ENCODE measurements at places on chromosomes 5 and 9. TPM values are rescaled to one million over a fixed set of nuclear protein-coding genes. Genes with fewer than 3 reads are reported as not detected.

The ARL14EPL gene
- not detected for total RNA-seq

The SPATA31E1 gene
- total RNA-seq, result not detected

The SYNPO gene
- 25.8 TPM for total RNA-seq

The CCDC187 gene
- total RNA-seq, result 0.14 TPM

The PFN3 gene
- not detected for total RNA-seq

The FRRS1L gene
- 0.97 TPM for total RNA-seq

The LCN10 gene
- 0.18 TPM for total RNA-seq

The TMEM215 gene
- total RNA-seq, result not detected

The SAXO1 gene
- total RNA-seq, result 0.08 TPM

GRCh38 chr9:23492126-23493002, 333.7 kb downstream of the ELAVL2 start:
- DNase-seq, result no peak

DNA sequence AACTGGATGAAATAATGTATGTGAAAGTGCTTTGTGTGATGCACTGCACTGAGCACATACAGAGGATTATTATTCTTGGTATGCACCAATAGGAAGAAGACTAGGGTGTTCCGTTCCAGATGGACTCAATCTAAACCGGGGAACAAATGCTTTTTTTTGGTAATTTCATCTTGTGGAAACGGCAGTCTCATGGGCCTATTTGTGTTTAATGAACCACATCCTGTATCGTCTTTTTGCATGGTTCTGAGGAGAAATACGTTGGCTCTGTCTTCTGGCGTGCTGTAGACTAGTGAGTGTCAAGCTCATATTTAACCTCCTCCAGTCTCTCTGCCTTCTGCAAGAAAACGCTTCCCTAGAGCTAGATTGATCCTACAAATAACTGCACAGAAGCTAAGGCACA, 30.0 kb downstream of the TRIM32 start:
- no peak for DNase-seq

- DNase-seq, result no peak
Observed at GRCh38 chr5:40988746-40989510, 79.6 kb downstream of the C7 start.

DNA sequence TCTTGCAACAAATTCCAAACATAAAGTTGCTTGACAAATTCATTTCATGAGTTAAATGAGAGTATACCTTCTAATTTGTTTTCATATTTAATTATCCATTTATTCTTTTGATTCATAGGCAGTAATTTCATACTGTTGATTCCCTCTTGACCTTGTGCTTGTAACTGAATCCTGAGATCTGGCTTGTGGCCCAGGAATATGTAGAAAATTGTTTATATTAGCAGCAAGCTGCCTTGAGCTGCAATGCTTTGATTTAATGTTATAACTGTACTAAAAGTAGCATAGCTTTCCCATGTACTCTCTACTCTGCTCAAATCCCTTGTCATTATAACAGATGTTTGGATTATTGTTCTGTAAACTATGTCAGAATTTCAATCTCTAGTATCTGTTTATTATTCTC, 780.7 kb downstream of the NR2F1-AS1 start:
- DNase-seq, result no peak

- no peak for DNase-seq
Observed at GRCh38 chr5:131774652-131775367, 22.0 kb downstream of the FNIP1 start.

DNA sequence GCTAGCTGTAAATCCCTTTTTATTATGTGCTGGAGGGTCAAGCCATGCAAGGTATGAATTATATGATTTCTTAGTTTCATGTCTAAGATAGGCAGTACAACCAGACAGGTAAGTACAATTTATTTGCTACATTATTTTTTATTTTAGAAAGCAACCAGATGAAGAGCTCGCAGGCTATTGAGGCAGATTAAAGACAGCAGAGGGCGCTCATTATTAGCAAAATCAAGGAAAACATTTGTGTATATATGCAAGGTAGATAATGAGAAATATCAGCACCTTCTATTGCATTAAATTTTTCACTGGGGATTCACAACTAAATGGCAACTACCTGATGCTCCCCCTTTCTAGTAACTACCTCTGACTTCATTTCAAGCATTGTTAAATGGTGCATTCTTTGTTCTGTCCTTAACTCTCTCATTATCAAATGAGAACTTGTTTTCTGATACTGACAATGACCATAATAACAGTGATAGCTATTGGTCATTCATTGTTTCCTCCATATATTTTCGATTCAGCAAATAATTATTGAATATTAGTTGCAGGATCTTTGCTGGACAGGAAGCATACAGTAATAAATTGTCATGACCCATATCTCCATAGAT, 8.6 kb downstream of the SCGB3A2 start:
- DNase-seq, result peak; percentile 10

- DNase-seq, result no peak
Observed at GRCh38 chr5:61706751-61707150, 374.7 kb downstream of the ZSWIM6 start.

DNA sequence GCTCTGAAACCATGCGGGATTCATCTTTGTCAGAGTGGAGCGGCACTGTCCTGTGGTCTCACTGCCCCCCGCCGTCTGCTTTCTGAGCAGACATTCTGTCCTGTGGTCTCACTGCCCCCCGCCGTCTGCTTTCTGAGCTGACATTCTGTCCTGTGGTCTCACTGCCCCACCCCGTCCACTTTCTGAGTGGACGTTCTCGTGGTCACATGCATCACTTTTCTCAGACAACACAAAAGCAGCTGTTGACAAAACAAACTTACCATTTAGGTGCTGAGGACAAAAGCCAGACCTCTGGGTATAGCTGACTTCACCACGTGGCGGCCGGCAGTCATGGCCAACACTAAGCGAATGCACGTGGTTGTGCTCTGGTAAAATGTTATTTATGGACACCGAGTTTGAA, 2.8 kb downstream of the LRRC14B start:
- DNase-seq, result peak; percentile 56

- no peak for DNase-seq
Observed at GRCh38 chr5:75710637-75711036, 6.6 kb downstream of the POC5 start.

- DNase-seq, result no peak
Observed at GRCh38 chr5:6692906-6693305, 20.3 kb upstream of the TENT4A start.

- no peak for DNase-seq
Observed at GRCh38 chr9:112170235-112170634, 4.9 kb downstream of the SUSD1 start.

GRCh38 chr9:91751922-91752321, 198.1 kb downstream of the ROR2 start:
- no peak for DNase-seq

GRCh38 chr9:7534211-7534935, 265.2 kb downstream of the DMAC1 start:
- no peak for DNase-seq

GRCh38 chr5:3339092-3339797, 256.4 kb upstream of the IRX1 start:
- no peak for DNase-seq

DNA sequence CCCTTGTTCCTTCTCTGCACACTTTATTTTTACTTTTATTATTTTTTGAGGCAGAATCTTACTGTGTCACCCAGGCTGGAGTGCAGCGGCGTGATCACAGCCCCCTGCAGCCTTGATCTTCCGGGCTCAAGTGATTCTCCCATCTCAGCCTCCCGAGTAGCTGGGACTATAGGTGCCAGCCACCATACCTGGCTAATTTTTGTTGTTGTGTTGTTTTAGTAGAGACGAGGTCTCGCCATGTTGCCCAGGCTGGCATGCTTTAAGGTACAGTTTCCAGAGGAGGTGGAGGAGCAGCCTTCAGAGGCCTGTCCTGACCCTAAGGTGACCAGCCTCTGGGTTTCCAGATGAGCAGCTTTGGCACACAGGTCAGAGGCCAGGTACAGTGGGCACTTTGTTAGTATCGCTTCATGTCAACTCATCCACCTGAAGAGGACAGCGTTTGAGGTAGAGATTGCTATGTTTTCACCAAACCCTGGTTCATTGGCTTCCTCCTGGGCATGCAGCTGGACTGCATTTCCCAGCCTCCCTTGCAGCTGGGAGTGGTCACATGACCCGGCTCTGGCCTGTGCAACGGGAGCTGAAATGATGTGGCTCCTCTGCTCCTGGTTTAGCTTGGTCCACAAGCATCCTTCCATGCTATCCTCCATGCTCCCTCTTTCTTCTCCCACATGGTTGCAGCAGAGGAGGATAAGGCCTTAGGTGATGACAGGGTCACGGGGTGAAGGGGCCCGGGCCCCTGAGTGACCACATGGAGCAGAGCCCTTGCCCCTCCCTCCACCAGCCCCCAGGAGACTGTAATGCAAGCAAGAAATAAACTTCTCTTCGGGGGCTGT, 139.3 kb upstream of the IER5L start:
- no peak for DNase-seq

DNA sequence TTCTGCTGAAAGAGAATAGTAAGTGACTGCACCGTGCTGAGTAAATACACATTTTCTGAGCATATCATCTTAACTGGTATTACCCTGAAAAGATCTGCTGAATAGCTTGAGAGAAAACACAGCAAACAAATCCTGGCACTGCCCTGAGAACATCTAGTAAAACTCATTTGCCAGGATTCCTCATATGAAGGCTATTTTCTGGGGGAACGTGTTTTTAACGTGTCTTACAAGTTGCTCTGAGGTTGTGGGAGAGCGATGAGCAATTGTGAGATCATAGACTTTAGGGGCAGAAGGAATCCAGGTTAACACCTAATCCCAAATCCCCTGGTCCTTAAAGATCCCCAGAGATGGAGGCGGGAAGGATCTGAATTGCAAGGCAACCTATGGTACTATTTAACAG, 331.9 kb upstream of the RFX3 start:
- DNase-seq, result no peak

DNA sequence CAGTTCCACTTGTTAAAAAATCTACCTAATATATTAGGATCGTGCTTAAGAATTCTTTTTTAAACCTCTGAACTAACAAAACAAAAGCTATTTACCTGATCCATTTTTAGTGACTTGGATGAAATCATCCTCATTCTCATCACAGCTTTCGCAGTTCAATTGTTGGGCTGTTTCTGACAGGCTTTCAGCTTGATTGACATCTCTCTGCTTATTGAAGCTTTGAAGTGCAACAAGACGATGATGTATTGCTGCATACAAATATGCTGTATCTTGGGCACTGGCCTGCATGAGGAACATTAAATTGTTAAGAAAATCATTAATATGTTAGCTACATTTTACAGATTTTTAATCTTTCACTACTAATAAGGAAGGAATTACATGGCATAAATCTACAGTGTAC, 9.5 kb upstream of the NADK2 start:
- no peak for DNase-seq

DNA sequence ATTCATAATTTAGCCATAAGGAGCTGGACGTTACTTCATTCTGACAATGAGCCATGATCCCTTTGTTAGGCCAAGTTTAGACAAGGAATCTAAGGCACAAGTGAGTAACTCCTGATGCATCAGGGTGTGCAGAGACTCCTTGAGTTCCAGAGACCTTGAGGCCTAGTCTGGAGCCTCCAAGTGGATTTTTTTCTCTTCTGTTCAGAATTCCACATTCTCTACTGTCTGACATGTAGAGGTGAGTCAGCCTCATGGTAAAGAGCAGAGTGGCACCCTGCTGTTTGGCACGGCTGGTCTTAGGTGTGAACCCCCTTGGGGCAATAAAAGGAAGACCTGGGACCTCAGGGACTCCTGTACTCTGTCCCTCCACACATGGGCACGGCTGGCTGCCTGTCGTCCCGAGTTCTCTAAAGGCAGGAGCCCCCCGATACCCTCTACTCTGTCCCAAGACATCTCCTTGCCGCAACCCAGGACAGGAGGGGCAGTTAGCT, 22.0 kb upstream of the TGFBI start:
- no peak for DNase-seq

DNA sequence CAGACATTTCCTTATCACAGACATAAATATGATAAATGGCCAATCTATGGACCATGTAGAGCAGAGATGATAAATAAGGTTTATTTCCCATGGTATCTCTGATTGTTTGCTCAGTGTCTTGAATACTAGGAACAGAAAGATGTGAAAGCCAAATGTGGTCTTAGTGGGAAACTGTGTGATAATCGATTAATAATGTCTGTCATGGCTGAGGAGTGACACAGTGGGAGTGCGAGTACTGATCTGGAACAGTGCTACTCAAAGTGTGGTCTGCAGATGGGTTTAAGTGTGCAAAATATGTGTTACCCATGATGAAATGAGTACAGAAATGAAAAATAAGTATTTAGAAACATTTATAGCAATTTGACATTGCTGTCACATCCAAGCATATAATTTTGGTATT, 92.5 kb downstream of the PTTG1 start:
- DNase-seq, result no peak

- DNase-seq, result no peak
Observed at GRCh38 chr5:80590766-80591165, 20.7 kb upstream of the ANKRD34B start.

DNA sequence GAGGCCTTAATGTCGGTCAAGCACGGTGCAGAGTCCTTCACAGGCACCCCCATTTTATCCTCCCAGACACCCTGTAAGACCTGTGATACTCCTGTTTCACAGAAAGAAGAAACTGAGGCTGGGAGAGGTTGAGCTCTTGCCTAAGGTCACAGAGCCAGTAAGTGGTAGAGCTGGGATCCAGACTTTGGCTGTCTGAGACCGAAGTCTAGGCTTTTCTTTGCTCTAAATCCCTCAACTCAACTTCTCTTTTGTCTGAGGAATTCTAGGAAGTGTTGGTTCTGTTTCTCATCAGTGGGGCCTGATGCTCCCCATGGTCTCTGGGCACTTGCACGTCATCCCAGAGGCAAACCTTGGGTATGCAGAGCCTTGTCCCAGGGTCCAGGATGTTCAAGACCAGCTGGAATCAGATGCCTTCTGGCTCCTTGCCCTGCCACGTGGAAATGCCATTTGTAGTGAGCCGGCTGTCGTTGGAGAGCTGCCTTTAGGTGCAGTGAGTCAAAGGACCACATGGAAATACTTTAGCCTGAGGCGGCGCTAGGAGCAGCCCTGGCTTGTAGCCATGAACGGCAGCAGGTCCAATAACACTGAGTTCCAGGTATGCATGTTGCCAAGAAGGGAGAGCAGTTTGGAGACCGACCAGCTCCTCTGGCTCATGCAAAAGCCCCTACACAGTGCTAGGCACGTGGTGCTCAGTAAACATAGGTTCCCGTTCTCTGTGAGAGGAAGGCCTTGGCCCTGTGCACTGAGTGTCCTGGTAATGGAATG, 9.2 kb downstream of the DCANP1 start:
- peak; percentile 33 for DNase-seq

- no peak for DNase-seq
Observed at GRCh38 chr5:122180146-122180712, 50.9 kb downstream of the ZNF474 start.

GRCh38 chr9:15389173-15389572, 33.5 kb upstream of the SNAPC3 start:
- no peak for DNase-seq

GRCh38 chr5:40779561-40779960, 18.6 kb downstream of the PRKAA1 start:
- DNase-seq, result no peak

GRCh38 chr9:136898483-136899100, 12.3 kb downstream of the TRAF2 start:
- no peak for DNase-seq
